ENCODE measurements at places on chromosomes 2 and 18.

- DNase-seq = no peak
Measured at GRCh38 chr18:36181898-36182506, 5.3 kb upstream of the MOCOS start.

DNA sequence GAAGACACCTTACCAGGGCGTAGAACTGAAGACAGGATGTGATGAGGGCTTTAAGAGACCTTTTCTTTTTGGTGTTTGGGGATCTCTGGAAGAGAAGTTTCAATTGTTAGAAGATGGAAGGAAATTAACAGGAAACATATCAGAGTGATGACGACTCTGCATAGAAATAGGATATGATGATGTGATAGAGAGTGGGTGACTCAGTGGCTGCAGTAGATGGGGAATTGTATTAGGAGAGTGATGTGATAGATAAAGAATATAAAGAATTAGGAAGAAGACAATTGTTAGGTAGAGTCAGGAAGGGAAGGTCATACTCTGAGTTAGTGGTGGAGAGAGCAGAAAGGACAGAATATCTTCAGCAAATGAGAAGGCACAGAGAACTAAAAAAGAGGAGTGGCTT is 593.9 kb downstream of the NYAP2 start:
- DNase-seq = no peak

GRCh38 chr18:50358844-50359243 is 16.0 kb upstream of the SKA1 start:
- no peak for DNase-seq

GRCh38 chr2:186522450-186522849 is 36.4 kb downstream of the ZC3H15 start:
- no peak for DNase-seq

- no peak for DNase-seq
Measured at GRCh38 chr2:210429403-210430137, 47.0 kb downstream of the LANCL1 start.

DNA sequence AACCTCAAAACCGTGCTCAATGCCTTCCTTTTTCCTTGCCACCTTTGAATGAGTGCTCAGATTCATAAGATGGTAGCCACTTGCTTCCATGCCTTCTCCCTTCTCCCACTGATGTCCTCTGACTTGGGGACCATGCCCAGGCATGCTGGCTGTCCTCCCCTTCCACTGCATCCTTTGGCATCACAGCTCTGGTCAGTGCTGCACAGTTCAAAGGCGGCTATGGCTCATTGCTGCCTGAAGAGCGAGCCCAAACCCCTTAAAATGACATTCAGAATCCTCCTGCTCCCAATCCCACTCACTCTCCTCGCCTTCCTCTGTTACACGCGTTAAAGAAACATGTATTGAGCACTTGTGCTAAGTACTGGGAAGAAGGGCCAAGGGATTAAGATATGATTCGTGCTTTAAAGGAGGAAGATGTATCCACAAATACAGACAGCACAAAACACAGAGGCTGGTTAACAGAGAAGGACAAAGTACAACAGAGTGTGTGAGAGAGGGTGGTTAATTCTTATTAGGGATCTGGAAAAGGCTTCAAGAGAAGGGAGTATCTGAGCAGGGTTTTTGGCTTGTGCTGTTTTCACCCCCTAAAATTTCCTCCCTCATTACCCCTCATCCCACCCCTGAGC is 81.8 kb downstream of the CERKL start:
- no peak for DNase-seq

- no peak for DNase-seq
Measured at GRCh38 chr2:227057743-227058447, 106.1 kb downstream of the COL4A4 start.

- DNase-seq = no peak
Measured at GRCh38 chr2:32423536-32423935, 66.7 kb downstream of the BIRC6 start.

GRCh38 chr2:135904341-135904989 is 28.2 kb upstream of the MCM6 start:
- DNase-seq = no peak

DNA sequence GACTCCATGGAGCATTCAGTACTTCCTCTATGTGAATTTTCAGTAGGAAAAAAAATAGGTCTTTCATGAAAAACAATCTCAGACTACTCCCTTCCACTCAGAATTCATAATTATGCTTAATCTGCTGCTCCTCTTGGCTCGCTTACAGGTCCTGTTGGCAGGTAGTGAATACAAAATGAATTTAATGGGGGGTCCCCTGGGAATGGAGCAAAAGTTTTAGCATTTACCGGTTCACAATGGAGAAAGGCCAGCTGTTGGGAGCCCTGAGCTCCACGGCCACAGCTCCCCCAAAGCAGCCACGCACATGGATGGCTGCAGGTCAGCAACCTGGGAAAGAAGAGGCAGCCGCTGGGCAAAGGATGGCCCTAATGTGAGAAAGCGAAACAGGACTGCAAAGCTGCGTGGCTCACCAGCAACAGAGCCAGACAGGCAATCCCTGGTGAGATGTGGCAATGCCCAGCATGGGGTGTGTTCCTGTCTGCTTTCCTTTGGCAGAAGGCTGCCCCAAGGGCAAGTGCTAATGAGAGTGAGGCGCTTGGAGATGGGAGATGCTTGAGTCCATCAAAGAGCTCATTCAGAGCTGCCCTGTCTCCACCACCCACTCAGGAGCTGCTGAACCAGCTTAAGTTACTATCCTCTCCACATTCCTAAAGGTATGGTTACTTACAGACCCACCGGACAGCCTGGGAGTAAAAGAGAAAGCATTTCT is 447.4 kb downstream of the EPHA4 start:
- no peak for DNase-seq

Measured in neuronal stem cell (in vitro differentiated cells).